CD4-positive, alpha-beta T cell treated with Interleukin-15 for 1 hour (primary cell): ENCODE measurements at places on chromosomes 2 and 18.
A peak's percentile ranks its signal among the peaks of the same experiment; 100 is the strongest.

DNA sequence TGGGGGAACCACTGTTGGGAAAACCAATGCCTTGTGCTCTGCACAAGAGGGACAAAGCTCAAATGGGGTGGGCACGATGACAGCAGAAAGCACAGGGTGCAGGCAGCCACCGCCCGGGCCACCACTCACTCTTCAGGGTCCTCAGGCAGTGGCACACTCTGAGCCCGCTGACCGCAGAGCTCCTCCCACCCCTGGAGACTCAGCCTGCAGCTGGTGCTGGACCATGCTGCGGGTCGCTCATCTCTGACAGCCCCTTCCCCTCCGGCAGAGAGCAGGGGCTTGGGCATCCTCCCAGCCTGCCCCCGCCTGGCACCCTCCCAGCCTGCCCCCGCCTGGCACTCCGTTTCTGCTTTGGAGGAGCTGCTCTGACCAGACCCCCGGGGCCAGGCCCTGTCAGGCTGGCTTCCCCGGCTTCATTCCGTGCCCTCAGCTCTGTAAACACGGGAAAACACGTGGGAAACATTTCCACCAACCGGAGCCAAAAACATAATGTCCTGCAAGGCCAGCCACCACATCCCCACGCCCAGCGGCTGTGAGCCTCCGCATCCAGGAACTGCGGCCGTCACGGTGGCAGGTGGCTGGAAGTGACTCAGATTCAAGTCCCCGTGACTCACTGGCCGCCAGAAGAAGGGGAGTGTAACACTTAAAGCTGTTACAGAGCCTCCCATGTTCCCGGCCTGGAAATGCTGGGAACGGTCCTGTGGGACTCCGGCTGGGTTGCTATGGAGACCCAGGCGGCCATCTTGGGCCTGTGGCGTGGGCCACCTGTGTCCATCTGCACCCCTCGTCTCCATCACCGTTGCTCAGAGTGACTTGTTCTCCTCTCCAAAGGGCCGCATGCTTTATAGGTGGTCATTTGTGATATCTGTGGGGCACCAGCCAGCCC lies 6.8 kb upstream of the SNED1 start:
- DNase-seq: peak; percentile 28

- no peak for DNase-seq
These were observed 10.1 kb downstream of the GPR35 start for GRCh38 chr2:240635121-240635997.

DNA sequence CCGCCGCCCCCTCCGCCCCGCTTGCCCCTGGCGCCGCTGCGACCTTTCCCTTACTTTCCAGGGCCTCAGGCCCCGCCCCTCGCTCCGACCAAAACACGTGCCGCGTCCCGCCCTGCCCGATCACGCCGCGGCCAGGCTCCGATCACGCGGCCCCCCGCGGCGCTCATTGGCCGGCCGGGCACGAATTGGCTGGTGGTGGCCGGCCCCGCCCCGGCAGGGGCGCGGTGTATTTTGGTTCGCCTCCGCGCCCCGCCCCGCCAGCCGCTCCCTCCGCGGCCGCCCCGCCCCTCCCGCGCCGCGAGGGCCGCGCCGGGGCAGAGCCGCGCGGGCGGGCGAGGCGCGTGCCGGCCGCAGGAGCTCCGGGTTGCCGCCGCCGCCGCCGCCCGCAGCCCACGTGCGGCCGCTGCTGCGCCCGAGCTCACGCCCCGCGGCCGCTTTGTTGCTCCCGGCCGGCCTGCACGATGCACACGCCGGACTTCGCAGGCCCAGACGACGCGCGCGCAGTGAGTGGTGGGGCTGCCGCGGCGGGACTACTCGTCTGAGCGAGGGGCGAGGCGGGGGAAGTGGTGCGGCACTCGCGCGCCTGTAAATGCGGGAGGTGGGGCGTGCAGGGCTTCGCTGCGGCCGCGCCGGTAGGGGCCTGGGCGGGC lies at the start of gene KLF11:
KLF11 (plus strand) TSS at position 295 of the 650 bp plus-strand sequence; CDS start at position 462, 167 bp downstream.
- DNase-seq: peak; percentile 90

DNA sequence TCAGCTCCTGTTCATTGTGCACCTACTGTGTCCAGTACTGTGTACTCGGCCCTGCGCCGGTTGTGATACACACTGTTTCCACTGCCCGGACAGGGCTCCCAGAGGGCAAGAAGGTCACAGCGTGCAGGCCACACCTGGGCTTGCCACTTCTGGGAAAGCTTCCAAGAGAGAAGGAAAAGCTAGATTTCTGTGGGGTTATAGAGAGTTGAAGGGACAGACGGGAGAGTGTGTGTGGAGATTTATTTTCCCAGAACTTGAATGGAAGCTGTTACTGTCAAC lies 3.8 kb upstream of the CNDP1 start:
- DNase-seq: no peak

DNA sequence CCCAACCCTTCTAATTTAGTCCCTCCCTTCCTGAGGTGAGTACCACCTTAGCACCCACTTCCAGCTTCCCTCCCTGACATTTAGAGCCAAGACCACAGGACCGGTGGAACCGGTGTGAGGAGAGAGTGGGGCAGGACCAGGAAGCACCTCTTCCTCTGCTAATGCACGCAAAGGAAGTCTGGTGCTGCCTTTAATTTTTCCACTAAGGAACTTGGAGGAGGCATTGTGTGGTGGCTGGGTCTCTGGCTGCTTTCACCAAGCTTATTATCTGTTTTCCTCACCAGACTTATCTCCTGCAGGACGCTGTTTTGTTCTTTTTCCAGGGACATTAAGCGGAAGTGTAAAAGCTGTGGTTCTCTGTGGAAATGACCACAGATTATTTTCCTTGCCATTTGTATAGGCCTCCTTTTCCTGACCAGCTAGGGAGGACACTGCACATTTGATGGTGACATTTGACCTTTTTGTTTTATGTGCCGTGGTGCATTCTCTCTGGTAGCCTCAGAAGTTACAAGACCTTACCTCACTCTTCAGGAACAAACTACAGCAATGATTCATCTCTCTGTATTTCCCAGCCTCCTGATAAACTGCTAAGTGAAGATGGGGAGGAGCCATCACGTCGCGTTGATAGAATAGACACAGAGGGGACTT lies 39.8 kb upstream of the SPTBN1 start:
- DNase-seq: no peak

DNA sequence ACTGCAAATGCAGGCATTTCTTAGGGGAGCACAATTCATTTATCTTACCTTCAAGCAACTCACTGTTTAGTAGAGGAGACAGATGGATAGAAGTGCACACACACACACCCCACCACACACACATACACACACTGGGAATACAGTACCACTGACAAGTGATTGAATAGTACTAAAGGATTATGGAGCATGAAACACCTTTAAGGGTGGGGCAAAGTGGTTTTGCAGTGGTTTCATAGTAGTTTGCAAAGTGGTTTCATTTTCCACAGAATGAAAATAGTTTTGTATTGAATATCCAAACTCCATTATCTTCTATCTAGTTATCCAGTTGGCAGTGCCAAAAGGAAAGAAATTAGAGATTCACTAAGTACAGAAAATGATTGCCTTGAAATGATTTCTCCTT lies 18.9 kb downstream of the KIF5C start:
- DNase-seq: no peak

DNA sequence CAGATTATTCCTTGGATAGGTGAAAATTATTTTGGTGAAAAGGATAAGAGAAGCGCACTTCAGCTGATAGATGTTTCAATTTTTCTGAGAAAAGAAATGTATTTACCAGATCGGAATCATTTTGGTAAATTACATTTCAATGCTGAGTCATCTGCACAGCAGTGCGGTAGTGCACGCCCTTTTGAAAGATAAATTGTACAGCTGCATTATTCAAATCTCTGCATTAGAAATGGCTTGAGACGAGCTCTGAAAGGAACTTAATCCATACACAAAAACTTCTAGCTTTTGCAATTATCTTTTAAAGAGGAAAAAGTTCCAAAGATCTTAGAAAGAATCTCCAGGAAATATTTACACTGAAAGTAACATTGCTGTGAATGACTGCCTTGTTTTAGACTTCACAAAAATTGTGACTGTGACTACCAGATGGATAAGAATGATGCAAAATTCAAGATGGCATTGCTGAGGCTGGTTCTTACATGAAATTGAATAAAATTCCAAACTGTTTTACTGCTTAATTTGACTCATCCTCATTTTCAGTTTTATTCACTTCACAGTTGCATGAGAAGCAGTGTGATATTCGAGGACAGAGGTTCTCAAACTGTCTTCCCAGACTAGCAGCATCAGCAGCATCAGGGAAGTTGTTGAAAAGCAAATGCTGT lies 161.7 kb downstream of the RND3 start:
- DNase-seq: no peak

- no peak for DNase-seq
These were observed 41.7 kb downstream of the FRZB start for GRCh38 chr2:182824767-182825158.
